GOT3 (cell line): ENCODE measurements at places on chromosomes 16 and 17.
A peak's percentile ranks its signal among the peaks of the same experiment; 100 is the strongest.

DNA sequence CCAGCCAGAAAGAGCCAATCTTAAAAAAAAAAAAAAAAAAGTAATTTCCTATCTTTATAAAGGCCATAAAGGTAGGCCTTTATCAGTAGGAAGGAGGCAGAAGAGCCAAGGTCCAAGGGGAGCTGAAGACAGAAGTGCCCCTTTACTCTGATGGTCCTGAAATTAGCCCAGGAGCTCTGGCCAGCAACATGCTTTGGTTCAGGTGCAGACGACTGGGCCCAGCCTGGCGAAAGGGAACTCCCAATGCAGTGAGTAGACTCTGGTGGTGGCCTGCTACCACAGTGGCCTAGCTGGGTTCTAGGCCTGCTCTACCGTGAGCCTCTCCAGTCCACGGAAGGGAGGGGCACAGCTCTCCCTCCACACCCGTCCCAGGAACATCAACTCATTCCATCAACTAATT, 23.1 kb upstream of the MEIOB start:
- DNase-seq: no peak

DNA sequence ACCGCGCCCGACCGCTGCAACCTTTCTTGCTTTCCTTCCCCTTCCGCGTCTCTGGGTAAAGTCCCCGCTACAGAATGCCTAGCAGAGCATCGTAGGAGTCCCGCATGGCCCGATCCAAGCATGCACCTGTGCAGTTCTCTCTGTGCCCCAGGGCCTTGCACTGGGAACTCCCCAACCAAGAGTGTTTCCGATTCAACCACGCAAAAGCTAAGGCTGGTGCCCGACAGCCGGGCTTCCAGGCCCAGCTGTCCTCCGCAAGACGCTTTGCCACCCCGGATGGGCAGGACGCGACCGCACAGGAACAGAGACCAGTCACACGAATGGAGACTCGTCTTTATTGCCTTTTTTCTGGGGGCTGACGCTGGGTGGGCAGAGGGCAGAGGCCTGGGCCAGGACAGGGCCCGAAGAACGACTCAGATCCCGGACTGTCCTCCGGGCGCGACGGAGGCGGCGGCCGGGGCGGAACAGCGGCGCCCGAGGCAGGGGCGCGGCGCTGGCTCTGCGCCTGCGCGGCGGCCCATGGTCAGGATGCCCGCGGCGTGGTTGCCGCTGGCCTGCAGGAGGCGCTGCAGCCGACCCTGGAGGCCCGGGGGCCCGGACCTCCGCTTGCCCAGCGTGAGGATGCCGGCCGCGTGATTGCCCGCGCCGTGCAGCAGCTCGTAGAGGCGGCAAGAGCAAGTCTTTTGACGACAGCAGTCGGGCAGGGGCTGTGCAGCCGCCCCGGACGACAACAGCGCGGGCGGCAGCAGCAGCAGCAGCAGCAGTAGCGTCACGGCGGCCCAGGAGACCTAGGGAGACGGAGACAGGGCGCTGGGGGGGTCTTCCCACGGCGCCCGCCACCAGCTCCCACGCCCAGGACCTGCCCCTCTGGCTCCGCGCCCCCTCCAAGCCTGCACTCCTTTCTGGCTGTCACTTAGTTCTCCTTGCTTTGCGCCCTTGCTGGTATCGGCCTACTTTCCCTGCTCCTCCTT, 1.2 kb downstream of the HCRT start:
- DNase-seq: no peak

GRCh38 chr17:72710834-72711233, 381.7 kb downstream of the SLC39A11 start:
- no peak for DNase-seq

GRCh38 chr16:22786691-22787090, 27.3 kb upstream of the HS3ST2 start:
- no peak for DNase-seq

- DNase-seq: no peak
Measured at GRCh38 chr17:6269478-6269877, 165.4 kb downstream of the AIPL1 start.

DNA sequence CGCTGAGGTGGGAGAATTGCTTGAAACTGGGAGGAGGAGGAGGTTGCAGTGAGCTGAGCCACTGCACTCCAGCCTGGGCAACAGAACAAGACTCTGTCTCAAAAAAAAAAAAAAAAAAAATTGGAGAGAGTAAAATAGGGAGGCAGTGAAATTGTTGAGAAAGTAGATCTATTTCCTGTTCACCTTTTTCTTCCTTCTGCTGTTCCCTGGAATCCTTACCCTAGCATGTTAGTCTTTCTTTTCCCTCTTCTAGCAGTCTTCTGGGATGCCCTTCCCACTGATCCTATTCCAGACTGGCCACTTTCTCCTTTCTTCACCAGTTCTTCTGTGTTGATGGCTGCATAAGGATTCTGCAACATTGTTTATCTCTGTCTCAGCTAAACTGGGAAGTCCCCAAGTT, 3.1 kb downstream of the NME2 start:
- no peak for DNase-seq

DNA sequence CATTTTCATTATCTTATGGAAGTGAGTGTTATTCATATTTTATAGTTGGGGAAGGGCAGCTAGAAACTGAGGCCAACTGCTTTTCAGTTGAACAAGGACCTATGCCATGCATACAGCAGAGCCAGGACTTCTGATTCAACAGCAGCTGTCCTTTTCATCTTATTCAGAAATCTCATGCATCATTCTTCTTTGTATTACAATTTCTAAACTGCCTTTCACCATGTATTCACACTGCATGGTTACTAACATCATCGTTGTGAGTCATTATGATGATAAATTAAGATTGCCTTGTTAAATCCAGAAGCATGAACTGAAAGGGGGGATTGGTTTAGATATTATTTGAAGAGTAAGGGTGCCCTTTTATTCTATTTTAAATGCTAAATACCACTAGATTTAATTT, 1470.1 kb upstream of the GOT2 start:
- no peak for DNase-seq

- no peak for DNase-seq
Measured at GRCh38 chr17:55693254-55694216, 29.1 kb downstream of the TMEM100 start.

GRCh38 chr16:66918803-66919568, at the start of gene CDH16:
TSS of gene CDH16 (minus strand) at chr16:66918885. CDS start at chr16:66918065, 820 bp downstream.
- no peak for DNase-seq

- DNase-seq: peak; percentile 24
Measured at GRCh38 chr17:9576521-9577372, at the start of gene CFAP52. TSS of gene CFAP52 (plus strand) at chr17:9576642. CDS start at chr17:9576696, 54 bp downstream.
